Epithelial cell of proximal tubule (primary cell): ENCODE measurements at places on chromosomes 2 and 18.

DNA sequence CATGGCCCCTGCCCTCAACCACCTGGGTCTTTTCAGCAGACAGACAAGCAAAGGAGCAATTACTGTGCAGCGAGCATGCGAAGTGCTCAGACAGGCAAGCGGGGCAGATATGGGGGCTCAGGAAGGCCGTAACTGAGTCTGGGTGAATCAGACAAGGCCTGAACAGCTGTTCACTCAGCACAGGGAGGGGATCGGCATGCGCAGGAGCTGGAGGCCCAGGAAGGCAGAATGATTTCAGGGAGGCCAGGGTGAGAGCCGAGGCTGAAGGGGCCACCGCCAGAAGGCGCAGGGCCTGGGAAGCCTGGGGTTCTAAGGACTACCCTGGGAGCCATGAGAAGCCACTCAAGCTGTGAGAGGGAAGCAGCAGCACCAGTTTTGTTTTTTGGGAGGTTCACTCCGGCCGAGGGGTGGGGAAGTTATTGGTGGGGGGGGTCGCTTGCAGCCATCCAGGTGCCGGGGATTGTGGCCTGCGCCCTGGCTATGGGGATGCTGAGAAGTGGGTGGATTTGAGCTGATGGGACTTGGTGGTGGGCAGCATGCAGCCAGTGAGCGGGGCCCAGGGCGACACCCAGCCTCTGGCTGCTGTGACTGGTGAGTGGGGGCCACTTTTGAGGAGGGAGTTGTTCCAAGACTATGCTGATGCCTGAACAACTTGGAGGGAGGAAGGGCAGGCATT is 132.2 kb downstream of the TSN start:
- DNase-seq = no peak

DNA sequence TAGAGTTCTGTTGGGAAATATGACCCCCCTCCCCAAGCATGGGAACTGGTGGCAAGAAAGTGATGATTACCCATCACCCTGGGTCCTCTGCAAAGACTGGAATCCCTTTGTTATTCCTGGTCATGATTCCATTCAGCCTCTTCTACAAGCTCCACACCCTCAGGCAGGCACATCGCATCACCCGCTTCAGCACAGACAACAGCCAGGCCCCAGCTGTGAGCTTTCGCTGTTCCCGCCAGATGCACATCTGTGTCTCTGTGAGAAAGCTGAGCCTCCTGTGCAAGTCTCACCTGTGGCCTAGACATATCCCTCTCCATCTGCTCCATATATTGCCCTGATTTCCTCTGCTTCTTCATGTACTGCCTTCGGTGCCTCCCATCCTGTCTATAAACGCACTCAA is 368.0 kb upstream of the RAB6C start:
- no peak for DNase-seq

GRCh38 chr2:168496906-168497305 is 40.8 kb downstream of the CERS6 start:
- DNase-seq = no peak

GRCh38 chr18:63828656-63829055 is 53.4 kb downstream of the SERPINB7 start:
- DNase-seq = no peak

DNA sequence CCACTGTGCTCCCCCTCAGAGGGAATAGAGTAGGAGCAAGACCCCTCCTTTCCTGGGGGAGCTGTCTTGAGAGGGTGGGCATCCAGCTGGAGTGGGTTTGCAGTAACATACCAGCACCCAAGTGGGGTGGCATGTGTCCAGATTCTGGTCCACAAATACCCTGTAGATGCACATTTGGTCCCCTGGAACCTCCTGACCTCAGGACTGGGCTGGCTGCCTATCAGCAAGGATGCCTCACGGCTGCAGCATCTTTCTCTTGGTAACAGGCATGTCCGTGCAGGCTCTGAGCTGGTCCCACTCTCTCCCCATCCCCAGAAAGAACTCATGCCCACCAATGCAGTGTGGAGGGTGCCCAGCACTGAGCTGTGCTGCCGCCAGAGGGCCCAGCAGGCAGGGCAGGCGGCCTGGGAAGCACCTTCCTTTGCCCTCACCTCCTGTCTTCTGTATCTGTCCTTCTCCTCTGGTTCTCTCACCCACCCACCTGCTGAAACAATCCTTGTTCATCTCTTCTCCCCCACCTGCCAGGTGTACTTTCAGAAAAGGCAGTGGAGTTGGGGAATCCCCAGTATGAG is 47.4 kb downstream of the ITGB1BP1 start:
- no peak for DNase-seq

GRCh38 chr18:46252759-46253158 is 148.6 kb downstream of the HAUS1 start:
- DNase-seq = no peak

DNA sequence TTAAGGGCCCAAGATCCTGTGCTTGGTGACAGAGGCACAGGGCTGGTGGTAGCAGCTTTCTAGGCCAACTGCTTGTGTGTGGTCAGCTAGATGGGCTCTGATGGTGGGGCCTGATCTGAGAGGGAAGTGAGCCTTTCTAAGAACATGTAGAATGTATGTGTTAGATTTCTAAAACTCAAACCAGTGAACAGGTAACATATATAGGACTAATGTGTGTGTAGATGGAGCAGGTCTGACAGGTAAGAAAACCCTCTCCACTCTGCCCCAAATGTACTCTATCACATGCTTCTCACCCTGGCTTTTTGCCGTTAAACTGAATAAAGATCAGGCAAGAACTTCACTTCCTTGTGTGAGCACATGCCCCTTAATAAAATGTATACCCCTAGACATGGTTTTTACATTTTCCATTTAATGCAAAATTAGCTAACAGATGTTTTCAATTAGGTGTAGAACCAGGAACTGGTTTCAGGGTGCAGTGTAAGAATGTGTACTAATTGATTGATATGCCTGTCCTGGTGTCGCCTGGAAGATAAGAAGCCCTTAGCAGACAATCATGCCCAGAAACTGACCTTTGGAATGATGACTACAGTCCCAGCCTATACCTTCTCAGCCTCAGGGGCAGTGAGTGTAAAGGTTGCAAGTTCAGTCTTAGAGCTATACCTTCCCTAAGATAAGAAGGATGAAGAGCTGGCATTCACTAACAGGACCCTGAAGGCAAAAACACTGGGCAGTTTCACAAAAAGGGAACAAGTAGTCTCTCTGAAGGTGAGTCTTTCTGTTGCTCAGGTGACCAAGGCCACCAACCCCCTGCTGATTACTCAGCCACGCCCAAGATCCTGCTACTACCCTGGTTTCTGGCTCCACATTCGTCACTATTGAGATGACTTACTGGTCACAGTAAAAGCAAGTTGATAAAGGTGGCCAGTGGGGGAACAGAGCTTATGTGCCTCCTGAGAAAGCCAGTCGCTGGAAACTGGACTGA is 71.2 kb downstream of the SPATS2L start:
- DNase-seq = no peak

GRCh38 chr2:8498994-8499393 is 182.9 kb upstream of the ID2 start:
- DNase-seq = no peak

DNA sequence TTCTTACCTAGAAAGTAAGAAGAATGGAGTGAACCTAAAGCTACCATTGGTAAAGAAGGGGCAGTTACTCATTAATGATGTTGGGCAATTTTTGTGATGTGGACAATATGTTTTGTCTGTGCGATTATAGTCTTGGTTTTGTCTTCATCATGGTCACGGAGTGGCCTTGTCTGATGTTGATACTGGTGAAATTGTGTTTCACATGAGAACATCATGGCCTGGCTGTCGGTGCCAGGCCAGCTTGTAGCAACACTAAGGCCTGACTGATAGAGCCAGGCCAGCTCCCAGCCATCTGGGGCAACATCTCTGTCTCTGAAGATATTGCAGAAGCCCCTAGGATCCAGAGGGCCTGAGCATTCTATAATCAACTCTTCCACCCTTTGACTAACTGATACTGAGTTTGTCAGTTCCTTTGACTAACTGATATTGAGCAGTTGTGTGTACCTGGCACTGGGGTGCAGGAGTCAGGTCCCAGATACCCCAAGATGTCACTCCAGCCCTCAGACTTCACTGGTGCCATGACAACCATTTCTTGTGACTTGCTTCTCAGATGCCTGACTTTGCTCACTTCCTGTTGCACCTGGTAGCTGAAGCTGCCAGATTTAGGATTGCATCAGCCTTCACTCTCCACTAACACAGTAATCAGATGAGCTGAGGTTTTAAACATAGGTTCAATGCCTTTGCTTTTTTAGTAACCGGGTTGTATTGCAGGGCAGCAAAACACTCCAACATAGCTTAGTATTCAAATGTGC is 62.5 kb downstream of the RPIA start:
- DNase-seq = no peak

GRCh38 chr2:30641765-30642345 is 165.4 kb downstream of the CAPN13 start:
- no peak for DNase-seq

- DNase-seq = no peak
These were observed 10.1 kb downstream of the CYP26B1 start for GRCh38 chr2:72137498-72138010.

GRCh38 chr18:36770315-36770946 is 58.4 kb downstream of the TPGS2 start:
- no peak for DNase-seq

DNA sequence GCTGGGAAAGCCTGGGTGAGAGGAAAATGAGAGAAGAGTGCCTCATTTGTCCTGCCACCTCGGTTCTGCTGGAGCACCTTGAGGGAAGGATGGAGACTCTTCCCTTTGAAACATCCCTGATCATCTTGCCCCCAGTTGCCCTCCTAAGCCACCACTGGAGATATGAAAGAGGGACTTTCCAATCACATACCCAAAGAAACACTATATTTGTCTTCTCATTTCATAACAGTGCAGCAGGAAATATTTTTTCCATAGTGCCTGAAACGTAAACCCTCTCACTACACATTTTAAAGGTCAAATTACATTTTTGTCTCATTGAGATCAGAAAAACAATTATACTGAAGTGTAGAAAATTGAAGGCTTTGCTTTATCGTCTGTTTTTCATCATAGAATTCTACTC is 63.3 kb downstream of the KCTD18 start:
- no peak for DNase-seq

DNA sequence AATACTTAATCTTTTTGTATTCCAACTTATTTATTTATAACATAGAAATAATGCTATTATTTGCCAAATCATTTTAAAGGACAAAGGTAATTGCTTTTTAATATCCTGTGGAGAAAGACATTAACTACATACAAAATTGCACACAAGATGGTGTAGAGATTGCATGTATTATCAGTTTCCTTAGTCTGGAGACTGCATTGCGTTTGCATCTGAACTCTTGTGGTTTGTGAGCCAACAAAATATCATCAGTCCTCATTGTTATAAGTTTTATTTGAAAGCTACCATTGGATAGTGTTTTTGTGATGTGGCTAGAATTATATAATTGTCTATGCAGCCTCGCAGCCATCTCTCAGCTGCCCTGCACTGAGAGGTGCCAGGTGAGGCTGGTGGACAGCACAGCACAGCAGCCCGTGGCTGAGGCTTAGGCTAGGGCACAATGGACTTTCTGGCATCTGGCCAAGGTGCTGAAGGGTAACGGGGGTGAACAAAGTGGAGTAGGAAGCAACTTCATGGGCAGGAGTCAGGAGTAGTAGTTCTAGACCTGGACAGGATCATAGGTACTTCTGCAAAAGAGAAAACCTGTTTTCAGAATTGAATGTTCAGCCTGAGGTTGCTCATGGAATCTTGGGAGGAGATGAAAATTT is 15.1 kb downstream of the RASGRP3 start:
- no peak for DNase-seq

GRCh38 chr2:57906152-57906732 is 140.4 kb upstream of the VRK2 start:
- no peak for DNase-seq

DNA sequence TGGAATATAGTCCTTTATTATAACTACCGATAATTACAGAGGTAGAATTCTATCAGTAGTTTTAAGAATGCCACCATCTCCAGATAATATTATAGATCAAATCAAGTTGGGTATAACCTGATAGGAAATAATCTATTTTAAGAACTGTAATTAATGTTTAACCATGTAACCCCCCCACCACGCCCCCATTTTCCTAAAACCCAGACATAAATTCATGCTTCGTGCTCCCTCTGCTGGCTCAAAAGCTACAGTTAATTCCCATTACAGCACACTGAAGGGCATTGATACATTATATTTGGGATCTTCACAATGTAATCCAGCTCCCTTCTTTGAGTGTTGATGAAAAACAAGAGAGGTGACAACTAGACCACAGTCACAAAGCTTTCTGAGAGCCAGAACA is 228.0 kb upstream of the SMAD7 start:
- DNase-seq = no peak

GRCh38 chr2:19793132-19793750 is 108.5 kb downstream of the TTC32 start:
- DNase-seq = no peak

DNA sequence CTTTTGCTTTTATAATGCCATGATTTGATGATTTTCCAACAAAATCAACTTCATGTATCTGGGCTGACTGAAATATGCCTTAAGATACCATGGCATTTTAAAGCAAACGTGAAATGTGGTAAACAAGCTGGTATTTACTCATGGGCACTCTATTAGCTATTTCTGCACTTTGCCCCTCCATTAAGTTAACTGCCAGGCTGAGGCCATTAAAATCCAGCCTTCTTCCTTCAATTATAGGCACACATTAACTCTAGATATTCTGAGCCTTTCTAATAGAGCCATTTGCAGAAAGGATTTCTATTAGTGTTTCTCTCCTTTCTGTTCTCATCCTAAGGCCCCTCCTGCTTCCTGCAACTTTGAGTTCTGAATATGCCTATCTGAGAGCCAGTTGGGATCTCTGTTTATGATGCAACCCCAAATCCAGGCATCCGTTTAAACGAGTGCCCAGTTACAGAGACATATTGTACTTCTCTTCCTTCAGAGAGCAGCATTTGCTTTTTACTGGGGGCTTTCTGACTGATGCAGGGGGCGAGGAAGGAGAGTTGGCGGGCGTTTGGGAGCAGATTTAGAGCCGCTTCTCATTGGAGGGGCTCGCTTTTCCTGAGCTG is 1.6 kb upstream of the KCNJ3 start:
- no peak for DNase-seq

GRCh38 chr2:160390544-160391455 is 102.8 kb downstream of the RBMS1 start:
- no peak for DNase-seq

DNA sequence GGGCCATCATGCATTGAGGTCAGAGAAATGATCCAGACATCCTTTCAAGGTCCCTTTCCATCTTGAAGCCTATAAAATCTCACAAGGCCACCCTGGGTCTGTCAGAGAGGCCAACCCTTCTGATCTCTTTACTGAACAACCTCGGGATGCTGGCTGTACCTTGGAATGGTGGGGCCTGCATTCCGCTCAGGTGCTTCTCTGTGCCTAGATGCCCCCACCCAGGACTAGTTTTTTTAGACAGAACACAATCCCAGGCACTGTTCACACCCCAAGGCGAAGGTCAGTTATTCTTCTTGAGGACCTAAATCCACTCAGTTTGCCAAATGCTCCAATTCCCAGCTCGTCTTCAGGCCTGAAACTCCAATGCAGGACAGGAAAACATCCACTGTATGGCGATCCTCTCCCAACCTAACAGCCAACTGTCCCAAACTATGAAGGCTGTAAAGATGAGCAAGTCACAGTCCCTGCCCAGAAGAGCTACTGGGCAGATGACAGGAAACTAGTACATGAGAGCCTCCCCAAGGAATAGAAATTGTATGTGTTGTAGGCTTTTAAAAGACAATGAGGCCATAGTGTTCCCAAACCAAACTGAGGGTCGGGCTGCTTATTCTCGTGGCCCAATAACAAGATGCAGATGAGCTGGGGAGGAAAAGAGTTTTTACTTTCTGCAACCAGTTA is 154.4 kb upstream of the ACAA2 start:
- DNase-seq = no peak
